Ascending aorta (tissue), 2 donors: ENCODE measurements at places on chromosomes 2 and 18.

DNA sequence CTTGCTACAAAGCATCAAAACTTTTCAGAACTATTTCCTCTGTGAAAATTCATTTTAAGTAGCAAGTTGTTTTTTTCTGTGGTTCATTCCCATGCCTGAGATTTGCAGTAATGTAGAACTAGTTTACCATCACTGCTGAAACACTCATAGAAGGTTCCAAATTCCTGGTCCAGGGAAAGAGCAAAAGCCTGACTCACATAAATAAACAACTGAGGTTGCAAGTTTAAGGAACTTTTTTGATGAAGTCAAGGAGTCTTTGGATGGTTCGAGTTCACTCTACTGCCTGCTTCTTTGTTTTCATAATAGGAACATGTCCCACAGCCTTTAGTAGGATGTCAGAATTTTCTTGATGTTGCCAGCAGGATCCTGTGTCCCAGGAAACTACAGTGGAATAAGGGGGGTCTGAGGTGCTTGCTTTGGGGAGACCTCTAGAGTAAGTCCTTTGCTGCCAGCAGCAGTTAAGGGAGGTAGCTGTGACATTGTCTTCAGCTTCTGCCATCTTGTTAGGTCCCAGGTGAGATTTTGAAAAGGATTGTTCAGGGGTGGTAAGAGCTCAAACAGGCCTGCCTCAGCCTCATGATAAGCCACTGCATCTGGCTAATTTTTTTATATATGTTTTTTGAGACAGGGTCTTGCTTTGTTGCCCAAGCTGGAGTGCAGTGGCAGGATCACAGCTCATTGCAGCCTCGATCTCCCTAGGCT lies 43.9 kb downstream of the ACSL3 start:
- no peak for DNase-seq

- DNase-seq, result no peak
These were observed 1964.3 kb downstream of the SUCLG1 start for GRCh38 chr2:82494739-82495138.

DNA sequence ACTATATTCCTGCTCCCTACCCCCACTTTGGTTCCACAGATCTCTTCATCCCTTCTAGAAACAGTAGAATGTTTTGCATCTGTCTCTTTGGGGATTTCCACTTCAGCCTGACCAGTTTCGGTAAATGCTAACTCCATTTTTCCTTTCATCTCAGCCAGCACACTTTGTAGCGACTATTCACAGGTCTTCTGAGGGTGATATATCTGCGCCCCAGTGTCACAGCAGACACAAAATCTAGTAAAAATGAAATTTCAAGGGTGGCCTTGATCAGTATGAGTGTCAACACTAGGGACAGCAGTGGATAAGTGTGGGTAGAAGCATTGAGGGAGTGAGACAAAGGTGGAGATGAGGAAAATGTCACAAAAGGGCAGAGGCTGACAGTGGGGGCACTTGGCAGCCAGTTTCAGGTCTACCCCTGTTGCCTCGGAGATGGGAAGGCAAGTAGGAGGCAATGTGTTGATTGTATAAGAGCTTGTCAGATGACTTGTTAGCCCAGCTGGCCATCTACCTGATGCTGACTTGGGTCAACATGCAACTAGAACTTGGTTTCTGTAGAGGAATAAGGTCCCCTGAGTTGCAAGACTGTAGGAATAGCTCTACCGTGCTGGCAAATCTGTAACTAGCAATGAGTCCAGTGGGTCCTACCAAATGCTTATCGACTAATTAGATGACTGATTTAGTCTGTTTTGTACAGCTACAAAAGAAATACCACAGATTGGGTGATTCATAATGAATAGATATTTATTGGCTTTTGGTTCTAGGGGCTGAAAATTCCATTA lies 60.7 kb downstream of the CXCR4 start:
- DNase-seq, result no peak

DNA sequence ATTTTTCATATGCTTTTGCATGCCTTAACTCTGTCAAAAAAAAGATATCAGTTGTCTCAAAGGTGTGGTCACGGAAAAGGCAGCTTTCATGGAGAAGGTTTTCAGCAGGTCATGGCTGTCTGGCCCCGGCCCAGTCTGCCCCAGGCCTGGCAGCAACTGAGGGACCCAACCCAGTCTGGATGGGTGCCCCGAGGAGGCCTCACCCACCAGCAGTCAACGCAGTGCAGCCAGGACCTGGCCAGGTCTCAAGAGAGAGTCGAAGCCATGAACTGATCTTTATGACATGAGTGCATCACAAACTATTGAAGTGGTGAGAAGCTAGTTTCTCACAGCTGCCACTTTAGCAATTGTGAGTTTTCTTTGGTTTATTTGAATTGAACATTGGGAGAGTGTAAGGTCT lies 7.9 kb downstream of the TUBB6 start:
- DNase-seq, result no peak

DNA sequence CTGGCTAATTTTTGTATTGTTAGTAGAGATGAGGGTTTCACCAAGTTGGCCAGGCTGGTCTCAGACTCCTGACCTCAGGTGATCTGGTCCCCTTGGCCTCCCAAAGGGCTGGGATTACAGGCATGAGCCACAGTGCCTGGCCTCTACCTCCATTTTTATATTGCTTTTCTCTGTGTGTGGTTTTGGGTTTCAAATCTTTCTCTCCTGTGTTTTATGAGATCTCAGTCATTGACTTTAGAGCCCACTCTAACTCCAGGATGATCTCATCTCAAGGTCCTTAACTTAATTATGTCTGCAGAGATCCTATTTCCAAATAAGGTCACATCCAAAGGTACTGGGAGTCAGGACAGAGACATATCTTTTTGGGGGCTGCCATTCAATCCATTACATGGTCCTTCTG lies 24.7 kb downstream of the ARL4C start:
- no peak for DNase-seq

- DNase-seq, result no peak
These were observed 11.6 kb downstream of the STK11IP start for GRCh38 chr2:219609149-219609750.

GRCh38 chr2:34003795-34004194 lies 404.7 kb upstream of the FAM98A start:
- DNase-seq, result no peak
